ENCODE measurements at places on chromosomes 11 and 22. TPM values are rescaled to one million over a fixed set of nuclear protein-coding genes. Genes with fewer than 3 reads are reported as not detected.

DNA sequence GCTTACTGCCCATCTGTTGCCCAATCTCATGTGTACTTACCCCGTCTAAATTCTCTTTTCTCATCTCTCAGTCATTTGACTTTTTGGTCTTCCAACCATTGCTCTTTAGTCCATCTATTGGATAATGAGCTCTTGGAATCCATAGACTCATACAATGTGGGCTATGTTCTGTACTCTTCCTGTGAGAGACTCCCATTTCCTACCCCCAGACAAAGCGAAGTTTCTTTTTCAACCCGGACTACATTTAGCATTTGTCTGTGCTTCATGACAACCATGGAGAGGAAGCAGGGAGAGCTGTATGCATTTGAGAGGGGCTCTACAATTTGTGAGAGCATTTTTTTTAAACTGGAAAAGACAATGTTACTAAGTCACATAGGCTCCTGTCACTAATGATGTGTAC, 4.0 kb upstream of the ARHGAP42 start:
- no peaks in the 10 kb centered on the region for H3K27me3 ChIP-seq
- H3K4me3 ChIP-seq = no peak overlapping the region
- no peaks in the 10 kb centered on the region for H3K36me3 ChIP-seq
- H3K4me1 ChIP-seq = peaks cover 13% of the 10 kb centered on the region
- no peak for DNase-seq

DNA sequence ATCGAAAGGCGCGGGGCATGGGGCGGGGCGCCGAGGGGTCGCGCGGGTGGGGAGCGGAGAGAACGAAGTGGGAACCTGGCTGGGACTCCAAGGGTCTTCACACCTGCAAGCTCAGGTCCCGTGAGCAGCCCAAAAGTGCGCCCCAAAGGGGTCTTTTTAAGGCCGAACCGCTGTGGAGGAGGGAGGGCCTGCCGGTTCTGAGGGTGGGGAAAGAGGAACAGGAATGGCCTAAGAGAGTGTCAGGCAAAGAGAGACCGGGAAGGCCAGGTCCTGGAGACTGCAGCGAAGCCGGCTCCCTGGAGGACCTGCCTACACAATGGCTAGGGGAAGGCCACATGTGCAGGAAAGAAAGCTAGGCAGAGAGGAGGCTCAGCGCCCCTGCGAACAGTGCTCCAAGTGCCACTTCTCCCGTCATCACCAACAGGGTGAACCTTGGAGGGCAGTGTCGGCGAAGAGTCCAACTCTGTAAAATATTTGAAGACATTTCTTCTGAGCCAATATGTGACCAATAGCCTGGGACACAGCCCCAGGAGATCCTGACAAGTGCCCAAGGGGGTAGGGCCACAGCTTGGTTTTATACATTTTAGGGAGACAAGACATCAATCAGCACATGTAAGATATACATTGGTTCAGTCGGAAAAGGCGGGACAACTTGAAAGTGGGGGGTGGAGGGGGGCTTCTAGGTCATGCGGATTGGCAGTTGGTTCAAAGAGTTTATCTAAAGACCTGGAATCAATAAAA, 710 bp upstream of the DGCR2 start:
- DNase-seq = no peak
- no peaks in the 10 kb centered on the region for H3K27me3 ChIP-seq
- H3K27ac ChIP-seq = no peak overlapping the region

DNA sequence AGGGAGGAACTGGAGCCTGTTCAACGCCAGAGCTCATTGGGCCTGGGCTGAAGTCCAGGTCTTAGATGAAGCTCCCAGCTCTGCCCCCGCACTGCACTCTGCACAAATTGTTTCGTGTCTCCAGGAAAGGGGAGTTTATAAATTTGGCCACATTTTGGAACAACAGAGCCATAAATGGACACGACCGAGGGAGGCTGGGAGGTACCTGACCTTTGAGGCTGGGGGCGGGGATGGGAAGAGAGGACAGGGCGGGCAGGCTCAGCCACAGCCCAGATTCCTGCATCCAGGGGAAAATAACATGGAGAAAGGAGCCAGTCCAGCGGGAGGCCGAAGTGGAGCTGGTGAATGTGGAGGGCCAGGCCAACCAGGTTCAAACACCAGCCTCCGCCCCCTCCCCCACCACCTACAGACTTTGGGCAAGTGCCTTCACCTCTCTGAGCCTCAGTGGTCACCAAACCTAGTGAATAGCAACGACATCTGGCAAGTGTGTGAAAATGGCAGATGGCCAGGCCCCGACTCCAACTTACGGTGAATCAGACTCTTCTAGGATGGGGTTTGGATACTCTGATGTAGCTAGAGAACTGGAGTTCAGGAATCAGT, 36.8 kb upstream of the SMTN start:
- no peak for DNase-seq
- H3K27me3 ChIP-seq = no peaks in the 10 kb centered on the region
- peak overlapping the region; percentile 58 for H3K27ac ChIP-seq
- no peak overlapping the region for H3K4me3 ChIP-seq

DNA sequence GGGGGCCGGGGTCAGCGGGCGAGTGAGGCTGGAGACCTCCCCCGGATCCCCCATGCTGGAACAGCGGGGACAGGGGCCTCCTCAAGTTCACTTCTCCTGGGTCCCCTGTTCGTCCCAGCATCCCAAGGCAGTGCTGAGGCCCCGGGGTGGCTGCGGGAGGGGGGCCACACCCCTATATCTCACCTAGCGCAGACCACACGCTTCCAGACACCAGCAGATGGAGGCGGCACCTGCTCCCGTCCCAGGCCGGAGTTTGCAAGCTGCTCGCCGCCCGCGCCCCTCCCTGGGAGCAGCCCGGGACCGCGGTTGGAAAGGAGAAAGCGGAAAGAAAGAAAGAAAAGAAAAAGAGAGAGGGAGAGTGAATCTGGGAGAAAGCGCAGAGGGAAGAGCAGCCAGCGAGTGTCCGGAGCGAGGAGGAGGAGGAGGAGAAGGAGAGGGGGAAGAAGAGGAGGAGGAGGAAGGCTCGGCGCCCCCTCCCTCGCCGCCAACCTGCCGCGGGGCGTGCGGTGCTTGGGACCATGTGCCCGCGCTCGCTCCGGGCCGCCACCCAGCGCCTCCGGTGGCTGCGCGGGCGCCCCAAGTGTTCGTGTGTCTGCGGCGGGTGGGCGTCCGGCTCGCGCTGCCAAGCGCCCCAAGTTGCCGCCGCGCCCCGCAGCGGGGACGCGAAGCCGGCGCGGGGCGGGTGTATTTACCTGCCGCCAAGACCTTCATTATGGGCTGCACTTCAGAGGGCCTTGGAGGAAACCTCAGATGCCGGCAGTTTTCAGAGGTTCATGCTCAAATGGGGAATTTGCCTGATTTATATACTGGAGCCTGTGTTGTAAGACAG, at the start of gene LIF:
LIF (minus strand) TSS at position 775 of the 829 bp plus-strand sequence; CDS start at position 711, 64 bp downstream.
- H3K27ac ChIP-seq = no peak within 1 kb of the TSS
- DNase-seq = no peak
- peak within 1 kb of the TSS; percentile 45 for H3K4me3 ChIP-seq
- no peaks in the 10 kb centered on the region for H3K36me3 ChIP-seq
- peaks cover 3% of the 10 kb centered on the region for H3K27me3 ChIP-seq

- no peaks in the 10 kb centered on the region for H3K36me3 ChIP-seq
Measured at GRCh38 chr22:38203090-38203810, 1.5 kb downstream of the MAFF start.

- no peaks in the 10 kb centered on the region for H3K4me1 ChIP-seq
- no peak overlapping the region for H3K27ac ChIP-seq
- no peaks in the 10 kb centered on the region for H3K27me3 ChIP-seq
- no peak for DNase-seq
- H3K36me3 ChIP-seq = no peaks in the 10 kb centered on the region
- H3K4me3 ChIP-seq = no peak overlapping the region
Measured at GRCh38 chr11:43243927-43244326, 67.9 kb upstream of the API5 start.

GRCh38 chr22:38086001-38086845, 2.2 kb upstream of the SLC16A8 start:
- no peak for DNase-seq
- no peak overlapping the region for H3K4me3 ChIP-seq
- H3K36me3 ChIP-seq = no peaks in the 10 kb centered on the region
- no peaks in the 10 kb centered on the region for H3K27me3 ChIP-seq
- no peak overlapping the region for H3K27ac ChIP-seq

- no peak overlapping the region for H3K4me3 ChIP-seq
- H3K27ac ChIP-seq = no peak overlapping the region
- no peaks in the 10 kb centered on the region for H3K36me3 ChIP-seq
- no peak for DNase-seq
- no peaks in the 10 kb centered on the region for H3K4me1 ChIP-seq
- no peaks in the 10 kb centered on the region for H3K27me3 ChIP-seq
Measured at GRCh38 chr11:86663291-86663690, 9.1 kb downstream of the ME3 start.

DNA sequence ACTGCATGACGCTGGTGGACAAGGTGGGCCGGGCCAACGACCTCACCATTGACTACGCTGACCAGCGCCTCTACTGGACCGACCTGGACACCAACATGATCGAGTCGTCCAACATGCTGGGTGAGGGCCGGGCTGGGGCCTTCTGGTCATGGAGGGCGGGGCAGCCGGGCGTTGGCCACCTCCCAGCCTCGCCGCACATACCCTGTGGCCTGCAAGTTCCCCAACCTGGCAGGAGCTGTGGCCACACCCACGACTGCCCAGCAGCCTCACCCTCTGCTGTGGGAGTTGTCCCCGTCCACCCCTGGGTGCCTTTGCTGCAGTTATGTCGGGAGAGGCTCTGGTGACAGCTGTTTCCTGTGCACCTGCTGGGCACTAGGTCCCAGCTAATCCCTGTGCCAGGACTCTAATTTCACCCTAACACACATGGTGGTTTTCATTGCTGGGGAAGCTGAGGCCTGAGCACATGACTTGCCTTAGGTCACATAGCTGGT, 49.0 kb upstream of the PPP6R3 start:
- H3K4me3 ChIP-seq = no peak overlapping the region
- DNase-seq = no peak
- H3K27me3 ChIP-seq = no peaks in the 10 kb centered on the region
- peaks cover 42% of the 10 kb centered on the region for H3K36me3 ChIP-seq

DNA sequence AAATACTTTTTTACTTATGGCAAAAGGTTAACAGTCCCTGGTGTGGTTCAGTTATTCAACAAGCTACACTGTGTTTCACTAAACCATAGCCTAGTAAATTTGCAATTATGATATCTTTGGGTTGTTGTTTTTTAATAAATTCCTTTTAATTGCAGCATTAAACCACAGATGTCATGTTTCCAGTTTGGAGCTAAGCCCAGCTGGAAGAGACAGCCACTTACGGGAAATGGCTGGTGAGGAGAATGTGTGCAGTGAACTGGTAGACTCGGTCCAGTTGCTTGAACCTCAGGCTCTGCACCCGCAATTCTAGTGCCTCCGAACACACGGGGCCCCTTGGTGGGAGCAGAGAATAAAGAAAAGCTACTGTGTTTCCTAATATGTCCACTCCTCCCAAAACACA, 70.8 kb downstream of the WNT11 start:
- no peaks in the 10 kb centered on the region for H3K27me3 ChIP-seq
- H3K4me3 ChIP-seq = no peak overlapping the region
- no peak for DNase-seq
- H3K27ac ChIP-seq = no peak overlapping the region
- H3K4me1 ChIP-seq = no peaks in the 10 kb centered on the region
- no peaks in the 10 kb centered on the region for H3K36me3 ChIP-seq

- no peak overlapping the region for H3K4me3 ChIP-seq
- no peak for DNase-seq
- no peaks in the 10 kb centered on the region for H3K27me3 ChIP-seq
- H3K27ac ChIP-seq = no peak overlapping the region
Measured at GRCh38 chr11:76194872-76195668, 11.2 kb downstream of the WNT11 start.

DNA sequence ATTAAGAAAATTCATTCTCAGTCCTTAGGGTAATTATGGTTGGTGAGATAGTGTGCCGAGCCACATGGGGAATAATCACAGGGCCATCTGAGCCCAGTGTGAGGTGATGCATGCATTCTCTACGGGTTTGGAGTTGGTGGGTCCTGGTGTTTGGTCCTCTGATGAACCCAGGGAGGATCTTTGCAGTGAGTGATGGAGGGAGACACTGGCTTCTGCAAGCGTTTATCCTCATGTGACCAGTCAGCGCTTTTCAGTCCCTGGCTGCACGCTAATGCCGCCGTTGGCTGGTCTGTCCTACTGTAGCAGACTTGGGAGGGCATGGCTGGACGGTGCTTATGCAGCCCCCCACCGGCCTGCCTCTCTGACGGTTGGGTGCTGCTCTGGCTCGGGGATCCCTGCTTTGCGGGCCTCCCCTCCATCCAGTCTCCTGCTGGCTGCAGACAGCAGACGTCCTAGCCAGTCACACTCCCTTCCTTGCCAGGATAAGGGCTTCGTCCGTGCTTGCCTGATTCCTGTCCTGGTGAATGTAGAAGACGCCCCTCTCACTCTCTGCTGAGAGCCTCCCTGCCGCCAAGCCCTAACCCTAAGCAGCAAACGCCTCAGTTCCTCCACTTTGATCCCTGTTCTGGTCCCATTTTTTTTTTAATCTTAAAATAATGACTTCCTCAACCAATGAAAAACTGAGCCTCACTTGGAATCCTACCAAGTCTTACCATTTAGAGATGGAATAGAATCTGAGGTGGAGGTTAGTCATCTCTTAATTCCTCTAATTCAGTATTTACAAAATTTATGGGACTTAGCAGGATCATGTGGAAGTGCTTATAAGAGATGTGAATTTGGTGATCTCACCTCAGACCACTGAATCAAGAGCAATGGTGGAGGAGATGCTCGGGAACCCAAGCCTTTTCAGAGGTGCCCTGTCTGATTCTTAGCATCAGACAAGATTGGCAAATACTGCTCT, 143.7 kb upstream of the SORL1-AS1 start:
- H3K4me1 ChIP-seq = no peaks in the 10 kb centered on the region
- H3K27me3 ChIP-seq = no peaks in the 10 kb centered on the region
- peaks cover 71% of the 10 kb centered on the region for H3K36me3 ChIP-seq
- DNase-seq = no peak
- H3K4me3 ChIP-seq = no peak overlapping the region
- H3K27ac ChIP-seq = peak overlapping the region; percentile 2

DNA sequence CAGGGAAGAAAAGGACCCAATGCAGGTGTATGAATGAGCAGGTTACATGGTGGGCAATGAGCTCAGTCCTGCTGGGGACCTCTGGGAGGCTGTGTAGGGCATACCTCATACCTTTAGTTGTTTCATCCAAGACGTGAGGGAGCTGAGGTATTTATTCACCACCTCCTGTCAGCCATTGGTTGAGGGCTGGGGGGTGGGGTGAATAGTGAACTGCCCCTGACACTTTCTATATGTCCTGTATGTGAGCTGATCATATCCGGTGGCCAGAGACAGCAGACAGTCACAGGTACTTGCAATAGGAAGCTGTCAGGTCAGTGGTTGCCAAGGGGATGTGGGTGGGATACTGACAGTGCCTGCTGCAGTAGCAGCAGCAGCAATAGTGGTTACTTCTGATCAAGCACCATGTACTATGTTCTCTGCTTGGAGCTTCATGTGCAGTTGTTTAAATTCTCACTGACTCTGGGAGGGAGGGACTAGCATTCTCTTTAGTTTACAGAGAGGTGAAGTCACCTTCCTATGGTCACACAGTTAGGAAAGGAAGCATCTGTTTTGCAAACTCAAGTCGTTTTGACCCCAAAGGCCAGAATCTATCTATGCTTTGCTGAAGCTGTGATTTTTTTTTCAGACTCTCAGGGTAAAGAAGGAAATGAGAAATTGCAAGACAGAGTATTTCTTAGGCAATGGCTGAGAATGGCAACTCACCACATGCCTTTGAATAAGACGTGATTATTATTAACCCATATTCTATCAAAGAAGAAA, 54.0 kb downstream of the MIAT start:
- H3K27me3 ChIP-seq = no peaks in the 10 kb centered on the region
- H3K4me3 ChIP-seq = no peak overlapping the region
- no peak overlapping the region for H3K27ac ChIP-seq
- DNase-seq = no peak
- H3K4me1 ChIP-seq = no peaks in the 10 kb centered on the region

GRCh38 chr22:20464096-20464614, 26.5 kb upstream of the SCARF2 start:
- no peak overlapping the region for H3K4me3 ChIP-seq
- H3K4me1 ChIP-seq = no peaks in the 10 kb centered on the region
- peaks cover 6% of the 10 kb centered on the region for H3K36me3 ChIP-seq
- H3K27me3 ChIP-seq = no peaks in the 10 kb centered on the region

MMP27 gene
- not detected for total RNA-seq

KCNQ1OT1 gene
- total RNA-seq = 0.93 TPM
